ENCODE measurements at places on chromosomes 3 and 15.

DNA sequence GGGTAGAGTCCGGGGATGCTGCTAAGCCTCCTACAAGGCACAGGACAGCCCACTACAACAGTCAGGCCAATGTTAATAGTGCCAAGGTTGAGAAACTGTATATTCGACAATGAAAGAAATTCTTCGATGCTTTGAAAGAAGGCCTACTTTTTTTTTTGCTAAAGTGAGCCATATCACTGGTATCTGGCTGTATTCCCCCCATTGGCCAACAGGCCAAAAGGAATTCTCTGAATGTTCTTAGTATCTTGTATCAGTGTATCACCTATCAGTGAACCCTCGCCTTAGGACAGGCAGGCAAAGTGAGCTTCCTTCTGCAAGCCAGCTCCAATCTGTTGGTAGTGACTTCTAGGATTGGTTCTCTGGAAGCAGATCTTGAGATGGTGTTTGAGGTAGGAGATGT, 74.2 kb downstream of the SNTN start:
- no peak for DNase-seq

DNA sequence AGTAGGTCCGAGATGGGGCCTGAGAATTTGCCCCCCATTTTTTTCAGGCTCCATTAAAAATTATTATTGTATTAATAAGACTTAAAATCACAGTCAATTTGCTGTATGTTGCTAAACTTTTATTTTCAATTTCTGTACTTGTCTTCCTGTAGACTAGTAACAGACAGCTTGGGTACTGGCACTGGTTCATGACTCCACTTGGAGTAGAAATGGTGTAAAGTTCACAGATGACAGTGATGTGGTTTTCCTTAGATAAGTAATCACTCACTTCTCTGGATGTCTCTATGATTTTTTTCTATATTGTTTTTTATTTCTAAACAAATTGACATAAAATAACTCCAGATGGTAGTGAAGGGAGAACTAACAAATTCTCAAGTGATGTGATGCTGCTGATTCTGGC, 15.6 kb upstream of the ZNF80 start:
- DNase-seq, result no peak

- no peak for DNase-seq
Observed at GRCh38 chr15:90003736-90004135, 2.6 kb downstream of the ZNF710 start.

DNA sequence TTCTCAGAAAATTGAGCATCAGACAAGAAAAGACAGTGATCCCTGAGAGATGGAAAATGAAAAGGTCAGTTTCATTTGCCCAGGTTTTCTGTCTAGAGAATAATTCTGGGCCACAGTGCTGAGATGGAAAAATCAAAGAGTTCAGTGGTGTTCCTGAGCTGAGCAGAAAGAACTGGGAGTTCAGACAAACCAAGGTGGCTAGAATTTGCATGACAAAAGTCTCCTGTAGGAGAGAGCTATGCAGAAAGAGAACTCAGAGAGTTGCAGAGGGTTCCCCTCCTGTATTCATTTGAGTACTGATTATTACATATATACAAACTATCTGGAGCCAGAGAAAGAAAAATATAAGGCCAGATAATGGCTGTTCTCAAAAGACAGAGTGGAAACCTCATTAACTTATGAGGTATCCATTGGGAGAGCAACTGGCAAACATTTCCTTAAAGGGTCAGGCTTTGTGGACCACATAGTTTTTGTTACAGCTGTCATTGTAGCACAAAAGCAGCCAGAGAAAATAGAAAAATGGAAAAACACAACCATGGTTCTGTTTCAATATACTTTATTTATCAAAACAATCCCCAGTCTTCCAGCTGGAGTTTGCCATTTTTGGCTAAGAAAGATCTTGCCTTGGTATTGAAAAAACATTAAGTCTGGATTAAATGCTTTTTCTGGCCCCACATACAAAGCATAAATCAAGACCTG, 1004.1 kb downstream of the TBL1XR1 start:
- DNase-seq, result no peak

DNA sequence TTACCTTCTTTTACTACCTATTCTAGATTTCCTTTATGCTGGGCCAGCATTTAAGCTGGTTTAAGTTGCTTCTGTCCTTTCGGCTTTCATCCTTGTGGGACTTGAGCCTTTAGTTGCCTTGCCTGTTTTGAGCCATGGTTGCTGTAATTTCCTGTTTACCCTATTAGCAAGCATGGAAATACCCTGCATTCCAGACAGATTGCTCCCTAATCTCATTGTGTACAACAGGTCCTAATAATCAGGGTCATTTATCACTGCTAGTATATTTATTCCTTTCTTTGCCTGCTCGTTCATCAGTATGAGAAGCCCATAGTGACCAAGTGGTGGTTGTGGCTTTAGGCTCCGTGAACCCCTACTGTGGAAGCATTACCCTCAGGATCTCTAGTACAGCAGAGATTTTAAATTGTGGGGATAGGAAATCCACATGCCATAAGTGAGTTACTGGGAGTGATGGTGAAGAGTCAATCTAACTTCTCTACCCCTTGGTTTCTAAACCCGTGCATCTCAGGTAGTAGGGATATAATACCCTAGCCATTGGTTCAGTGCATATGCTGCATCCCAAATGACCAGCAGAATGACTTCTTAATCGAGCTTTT, 31.9 kb downstream of the NCK1 start:
- no peak for DNase-seq

GRCh38 chr15:77107531-77108355, 36.8 kb upstream of the TSPAN3 start:
- peak; percentile 2 for DNase-seq

- DNase-seq, result no peak
Observed at GRCh38 chr3:126158912-126159454, 21.4 kb downstream of the ALDH1L1 start.

DNA sequence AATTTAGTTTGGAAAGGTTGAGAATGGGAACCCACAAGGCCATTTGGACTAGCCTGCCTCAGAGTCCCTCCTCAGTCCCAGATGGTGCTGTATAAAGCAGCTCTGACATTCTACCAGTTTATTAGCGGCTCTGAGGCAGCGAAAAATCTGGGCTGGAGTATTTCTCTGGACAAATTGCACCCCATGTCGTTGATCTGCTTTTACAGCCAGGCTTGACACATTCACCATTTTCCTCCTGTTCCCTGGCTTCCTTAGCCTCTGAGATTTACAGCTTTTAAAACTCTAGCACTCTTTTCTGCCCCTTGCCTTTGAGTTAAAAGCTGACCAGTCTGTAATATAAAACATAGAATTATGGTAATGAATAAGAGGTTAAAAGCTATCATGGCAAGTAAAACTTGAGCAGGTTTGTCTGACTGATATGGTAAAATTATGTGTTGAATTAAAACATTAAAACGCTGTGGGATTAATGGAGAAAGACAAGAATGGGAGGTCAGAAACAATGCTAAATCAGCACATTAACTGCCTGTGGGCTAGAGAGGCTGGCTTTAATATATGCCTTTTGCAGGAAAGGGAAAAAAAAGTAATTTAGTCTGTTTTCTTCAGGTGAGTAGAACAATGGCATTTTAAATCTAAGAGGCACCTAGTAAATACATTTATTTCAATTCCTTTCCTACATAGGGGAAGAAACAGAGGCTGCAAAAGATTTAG, 131.2 kb downstream of the MCTP2 start:
- DNase-seq, result no peak

DNA sequence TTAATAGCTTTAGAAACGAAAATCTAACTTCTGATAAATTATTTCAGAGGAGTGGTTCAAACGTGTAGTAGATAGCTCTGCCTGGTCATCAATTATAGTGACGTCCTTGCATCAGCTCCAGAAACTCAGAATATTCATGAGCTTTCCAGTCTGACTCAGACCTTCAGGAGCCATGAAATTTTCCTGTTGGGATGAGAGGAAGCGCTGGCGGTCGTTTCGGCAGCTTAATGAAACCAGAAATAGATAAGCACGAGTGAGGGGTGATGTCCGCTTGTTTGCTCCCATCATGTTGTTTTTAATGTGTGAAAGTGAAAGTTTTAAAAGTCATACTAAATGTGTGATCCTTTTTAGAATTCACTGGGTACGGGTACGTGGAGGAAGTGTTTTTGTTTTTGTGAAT, 141.1 kb downstream of the PGPEP1L start:
- DNase-seq, result no peak

DNA sequence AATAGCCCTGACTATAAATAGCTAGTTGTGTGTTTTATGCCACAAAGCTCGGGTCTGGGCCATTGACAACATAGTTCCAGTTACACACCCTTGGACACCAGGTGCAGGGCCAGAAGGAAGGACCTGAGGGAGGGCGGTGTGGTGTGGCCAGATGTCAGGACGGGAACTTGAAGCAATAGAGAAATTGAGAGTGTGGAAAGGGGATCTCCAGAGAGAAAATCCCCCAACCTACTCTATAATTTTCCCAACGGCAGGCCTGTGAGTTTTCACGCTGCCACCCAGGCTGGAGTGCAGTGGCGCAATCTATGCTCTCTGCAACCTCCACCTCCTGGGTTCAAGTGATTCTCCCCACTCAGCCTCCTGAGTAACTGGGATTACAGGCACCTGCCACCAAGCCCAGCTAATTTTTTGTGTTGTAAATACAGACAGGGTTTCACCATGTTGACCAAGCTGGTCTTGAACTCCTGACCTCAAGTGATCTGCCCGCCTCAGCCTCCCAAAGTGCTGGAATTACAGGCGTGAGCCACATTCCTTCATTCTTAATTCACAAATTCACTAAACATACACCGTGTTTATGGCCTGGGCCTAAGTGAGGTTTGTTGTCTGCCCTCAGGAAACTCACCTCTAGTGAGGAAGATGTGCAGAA, 70.8 kb upstream of the KLF13 start:
- no peak for DNase-seq

- DNase-seq, result no peak
Observed at GRCh38 chr15:51780636-51781035, 29.2 kb downstream of the TMOD2 start.

DNA sequence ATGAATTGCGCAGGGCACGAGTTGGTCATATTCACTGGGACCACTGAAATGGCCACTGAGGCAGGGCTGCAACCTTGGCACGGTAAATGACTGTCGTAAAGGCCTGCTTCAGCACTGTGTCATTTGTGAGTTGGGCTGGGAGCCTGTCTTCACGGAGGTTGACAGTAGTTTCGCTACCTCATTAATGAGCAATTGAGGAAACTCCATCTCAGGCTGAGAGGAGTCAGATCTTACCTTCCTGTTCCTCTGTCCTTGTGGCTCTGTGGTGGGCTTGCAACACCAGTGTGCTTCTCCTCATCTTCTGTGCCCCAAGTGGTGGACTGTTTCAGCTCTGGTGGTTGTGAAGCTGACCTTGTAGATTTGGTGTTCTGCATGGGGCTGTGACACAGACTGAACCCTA, 80.1 kb upstream of the EIF1B start:
- DNase-seq, result no peak

- no peak for DNase-seq
Observed at GRCh38 chr3:23600167-23600871, 205.4 kb upstream of the UBE2E1 start.

DNA sequence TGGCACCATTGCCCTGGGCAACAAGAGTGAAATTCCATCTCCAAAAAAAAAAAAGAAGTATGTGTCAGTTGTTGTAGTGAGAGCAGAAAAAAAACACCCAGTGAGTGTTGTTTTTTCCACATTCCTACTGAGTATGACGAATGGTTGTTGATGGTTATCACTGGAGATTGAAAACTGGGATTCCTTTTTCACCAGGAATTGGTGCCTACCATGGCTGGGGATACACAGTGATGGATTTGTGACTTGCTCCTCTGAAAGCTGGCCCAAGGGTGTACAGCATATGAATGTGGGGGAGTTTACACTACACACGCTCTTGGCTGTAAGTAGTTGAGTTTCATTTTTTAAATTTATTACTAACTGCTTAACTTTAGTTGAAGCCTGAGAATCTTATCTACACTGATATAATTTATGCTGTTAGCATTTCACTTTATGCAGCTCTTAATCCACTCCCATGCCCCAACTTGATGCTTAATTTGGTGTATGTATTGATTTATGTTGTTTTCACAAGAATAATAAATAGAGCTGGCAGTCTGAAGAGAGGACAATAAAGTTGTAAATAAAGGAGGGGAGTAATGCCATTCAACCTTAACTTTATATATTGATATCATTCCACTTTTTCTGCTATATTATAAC, 56.0 kb upstream of the MME start:
- no peak for DNase-seq

- DNase-seq, result no peak
Observed at GRCh38 chr3:94258851-94259250, 196.0 kb downstream of the NSUN3 start.

GRCh38 chr15:92883876-92884435, 16.2 kb upstream of the CHD2 start:
- DNase-seq, result no peak

DNA sequence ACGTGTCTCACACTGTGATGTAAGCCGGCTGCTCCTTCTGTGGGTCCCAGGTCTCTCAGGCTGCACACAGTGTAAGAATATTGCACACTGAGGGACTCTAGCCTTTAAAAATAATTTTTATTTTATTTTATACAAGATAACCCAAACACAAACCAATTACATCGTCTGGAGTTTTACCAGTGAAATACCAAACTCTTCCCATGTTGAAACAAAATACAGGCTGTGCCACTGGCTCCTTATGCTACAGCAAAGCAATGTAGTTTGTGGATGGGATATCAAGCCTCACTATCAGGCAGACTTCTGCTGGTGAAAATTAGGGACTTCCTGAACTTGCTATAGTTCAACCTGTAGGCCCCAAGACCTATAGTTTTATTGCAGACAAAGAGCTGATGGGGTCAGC, 311.3 kb upstream of the SLCO3A1 start:
- no peak for DNase-seq

Data from stimulated activated CD8-positive, alpha-beta memory T cell treated with anti-CD3 and anti-CD28 coated beads, Interleukin-7, amount 100 ng/mL, for 1 hour (primary cell).